ENCODE measurements at places on chromosomes 7 and 10. TPM values are rescaled to one million over a fixed set of nuclear protein-coding genes. Genes with fewer than 3 reads are reported as not detected.

Gene OR6V1
- not detected for total RNA-seq

Gene TEX36
- total RNA-seq = not detected

Gene ZNF503
- 24.2 TPM for total RNA-seq

Gene ZNF37A
- 17.4 TPM for total RNA-seq

Gene LHFPL3
- total RNA-seq = not detected

Gene TMEM26
- total RNA-seq = 11.8 TPM

Gene CALN1
- not detected for total RNA-seq

Gene BLNK
- total RNA-seq = 0.65 TPM

Gene NEBL
- total RNA-seq = 59.6 TPM

Gene ZNF438
- 6.3 TPM for total RNA-seq

Gene CALCR
- not detected for total RNA-seq

Gene HHEX
- 0.86 TPM for total RNA-seq

Gene ADRB1
- total RNA-seq = not detected
